ENCODE measurements at places on chromosomes 16 and 17.

GRCh38 chr17:77618731-77619130, 339.8 kb upstream of the TNRC6C start:
- no peak for DNase-seq

DNA sequence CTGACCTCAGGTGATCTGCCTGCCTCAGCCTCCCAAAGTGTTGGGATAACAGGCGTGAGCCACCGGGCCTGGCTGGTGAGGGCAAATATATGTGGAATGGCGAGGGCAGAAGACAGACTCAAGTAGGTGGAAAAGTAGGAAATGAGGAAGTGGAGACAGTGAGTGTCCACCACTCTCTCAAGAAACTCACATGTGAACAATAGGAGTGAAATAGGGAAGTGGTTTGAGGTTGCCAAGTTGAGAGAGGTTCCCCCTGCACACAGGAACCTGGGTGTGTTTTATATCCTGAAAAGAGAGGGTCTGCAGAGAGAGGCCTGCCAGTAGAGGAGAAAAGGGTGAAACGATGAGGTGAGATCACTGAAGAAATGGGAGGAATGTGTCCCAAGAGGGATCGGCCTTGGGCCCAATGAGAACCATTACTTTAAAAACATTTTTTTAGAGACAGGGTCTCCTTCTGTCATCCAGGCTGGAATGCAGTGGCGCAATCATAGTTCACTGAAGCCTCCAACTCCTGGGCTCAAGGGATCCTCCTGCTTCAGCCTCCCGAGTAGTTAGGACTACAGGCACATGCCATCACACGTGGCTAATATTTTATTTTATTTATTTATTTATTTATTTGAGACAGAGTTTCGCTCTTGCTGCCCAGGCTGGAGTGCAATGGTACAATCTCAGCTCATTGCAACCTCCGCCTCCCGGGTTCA, 17.1 kb upstream of the CORO1A start:
- DNase-seq, result no peak

- DNase-seq, result no peak
Observed at GRCh38 chr17:55395803-55396505, 25.7 kb downstream of the MMD start.

DNA sequence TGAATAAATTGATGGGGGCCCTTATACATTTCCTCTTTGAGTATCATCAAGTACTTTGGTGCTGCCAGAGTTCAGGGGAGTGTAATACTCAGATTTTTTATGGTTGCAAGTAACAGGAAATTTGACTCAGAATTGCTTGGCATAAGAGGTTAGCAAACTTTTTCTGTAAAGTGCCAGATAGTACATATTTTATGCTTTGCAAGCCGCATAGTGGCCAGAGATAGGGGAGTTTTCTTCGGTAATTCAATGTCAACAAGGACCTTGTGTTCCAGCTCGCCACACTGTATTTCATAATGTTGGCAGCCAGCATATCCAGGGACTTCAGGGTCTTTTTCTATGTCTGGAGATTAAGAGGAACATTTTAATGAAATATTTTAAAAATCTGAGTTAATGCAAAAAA, 51.0 kb upstream of the MARCHF10 start:
- DNase-seq, result no peak

DNA sequence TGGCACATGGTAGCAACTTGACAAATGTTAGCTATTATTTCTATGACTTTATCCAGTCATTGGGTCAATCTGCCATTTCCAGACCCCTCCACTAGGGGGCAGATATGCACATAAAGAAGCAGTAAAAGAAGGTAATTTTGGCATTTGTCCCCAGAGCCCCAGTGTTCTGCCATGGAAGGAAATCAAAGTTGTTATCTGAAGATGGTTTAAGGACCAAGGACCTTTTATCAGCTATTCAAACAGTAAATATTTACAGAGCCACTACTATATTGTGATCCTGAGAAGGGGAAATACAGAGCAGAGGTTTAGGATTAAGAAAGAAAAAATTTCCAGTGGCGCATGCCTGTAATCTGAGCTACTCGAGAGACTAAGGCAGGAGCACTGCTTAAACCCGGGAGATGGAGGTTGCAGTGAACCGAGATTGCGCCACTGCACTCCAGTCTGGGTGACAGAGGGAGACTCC, 20.0 kb downstream of the TRAF4 start:
- DNase-seq, result peak; percentile 57

DNA sequence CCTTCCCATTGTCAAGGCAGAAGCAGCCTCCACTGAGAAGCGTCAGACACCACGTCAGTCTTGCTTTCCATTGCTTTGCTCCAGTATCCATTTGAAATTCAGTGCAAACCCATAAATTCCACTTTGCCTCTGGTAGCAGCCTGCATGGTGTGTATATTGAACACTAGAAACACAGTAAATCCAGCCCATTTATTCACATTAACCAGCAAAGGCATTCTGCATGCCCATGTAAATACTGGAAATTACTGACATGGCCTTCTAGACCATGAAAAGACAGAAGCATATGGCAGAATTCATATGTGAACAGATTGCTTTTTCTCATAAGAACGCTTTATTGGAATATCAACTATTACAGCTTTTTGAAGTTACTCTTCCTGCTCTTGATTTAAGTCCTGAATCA, 595.0 kb downstream of the WWOX start:
- no peak for DNase-seq

- DNase-seq, result no peak
Observed at GRCh38 chr17:65355246-65355645, 206.2 kb downstream of the AXIN2 start.

DNA sequence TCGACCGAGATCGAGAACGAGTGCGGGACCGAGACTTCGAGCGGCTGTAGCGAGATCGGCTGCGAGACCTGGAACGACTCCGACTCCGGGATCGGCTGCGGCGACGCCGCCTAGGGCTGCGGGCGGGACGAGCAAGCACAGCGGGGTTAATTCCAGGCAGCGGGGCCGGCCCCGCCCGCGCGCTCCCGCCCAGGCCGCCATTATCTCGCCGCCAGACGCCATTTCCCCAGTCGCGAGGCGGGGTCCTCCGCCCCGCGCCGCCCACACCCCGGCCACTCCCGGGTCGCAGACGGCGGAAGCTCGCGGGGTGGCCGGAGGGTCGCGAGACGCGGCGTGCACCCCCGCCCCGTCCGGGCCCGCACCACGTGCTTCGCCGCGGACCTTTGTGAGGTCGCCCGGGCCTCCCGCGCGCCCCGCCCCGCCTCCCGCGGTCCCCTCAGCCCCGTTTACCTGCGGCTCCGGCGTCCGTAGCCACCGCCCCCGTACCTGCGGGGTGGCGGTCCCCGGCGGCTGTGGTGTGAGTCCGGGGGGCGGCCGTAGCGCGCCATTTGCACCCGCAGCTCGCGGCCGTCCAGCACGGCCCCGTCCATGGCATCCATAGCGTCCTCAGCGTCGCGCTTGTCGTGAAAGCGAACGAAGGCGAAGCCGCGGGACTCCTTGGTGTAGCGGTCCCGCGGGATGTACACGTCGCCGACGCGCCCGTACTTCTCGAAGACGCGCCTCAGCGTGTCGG, 616 bp downstream of the SRSF2 start:
- no peak for DNase-seq

DNA sequence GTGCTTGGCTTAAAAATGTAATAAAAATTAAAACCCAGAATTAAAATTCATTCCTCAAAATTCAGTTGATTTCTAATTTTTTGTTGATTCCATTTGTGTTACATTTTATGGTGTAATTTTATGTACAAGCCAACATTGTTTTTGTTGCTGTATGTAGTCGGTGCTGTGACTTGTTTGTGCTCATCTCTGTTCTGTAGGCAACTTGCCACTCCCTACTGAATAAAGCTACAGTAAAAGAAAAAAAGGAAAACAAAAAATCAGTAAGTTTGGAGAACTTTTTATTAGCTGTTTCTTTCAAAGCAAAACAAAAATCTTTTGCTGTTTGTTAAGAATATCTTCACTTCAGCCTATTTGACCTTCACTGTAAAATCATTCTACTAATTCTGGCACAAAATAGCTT, 44.3 kb downstream of the OMG start:
- DNase-seq, result no peak

GRCh38 chr17:40113907-40114245, 7.9 kb upstream of the MSL1 start:
- no peak for DNase-seq

DNA sequence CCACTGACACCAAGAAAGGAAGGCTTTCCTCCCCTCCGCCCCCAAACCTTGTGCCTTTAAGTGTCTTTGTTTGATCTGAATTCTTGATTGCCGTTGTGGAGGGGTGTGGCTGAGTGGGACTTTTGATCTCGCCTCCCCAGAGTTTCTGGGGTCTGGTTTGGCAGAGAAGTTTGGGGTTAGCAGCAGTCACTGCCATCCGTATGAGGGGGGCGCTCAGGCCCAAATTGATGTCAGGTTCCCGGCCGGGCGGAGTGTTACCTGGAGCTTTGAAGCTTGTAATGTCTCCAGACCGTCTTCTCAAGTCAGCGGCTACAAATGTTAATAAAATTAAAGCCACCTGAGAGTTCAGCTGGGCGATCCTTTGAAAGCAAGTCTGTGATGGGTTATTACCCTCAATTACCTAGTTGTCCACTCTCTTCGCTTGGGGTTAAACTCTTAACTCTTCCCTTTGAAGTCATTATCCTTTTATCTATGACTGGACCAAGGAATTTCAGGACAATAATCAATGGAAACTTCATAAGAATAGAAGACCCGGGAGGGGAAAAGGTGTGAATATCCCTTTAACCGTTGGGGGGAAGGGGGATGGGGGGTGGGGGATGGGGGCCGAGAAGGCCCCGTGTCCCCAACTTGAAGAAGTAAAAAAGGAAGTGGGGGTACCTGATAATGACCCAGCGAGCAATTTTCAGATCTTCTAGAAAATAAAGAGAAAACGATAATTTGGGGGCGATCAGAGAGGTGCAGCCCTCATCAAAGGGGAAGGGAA, 31.8 kb upstream of the AXIN2 start:
- DNase-seq, result no peak

DNA sequence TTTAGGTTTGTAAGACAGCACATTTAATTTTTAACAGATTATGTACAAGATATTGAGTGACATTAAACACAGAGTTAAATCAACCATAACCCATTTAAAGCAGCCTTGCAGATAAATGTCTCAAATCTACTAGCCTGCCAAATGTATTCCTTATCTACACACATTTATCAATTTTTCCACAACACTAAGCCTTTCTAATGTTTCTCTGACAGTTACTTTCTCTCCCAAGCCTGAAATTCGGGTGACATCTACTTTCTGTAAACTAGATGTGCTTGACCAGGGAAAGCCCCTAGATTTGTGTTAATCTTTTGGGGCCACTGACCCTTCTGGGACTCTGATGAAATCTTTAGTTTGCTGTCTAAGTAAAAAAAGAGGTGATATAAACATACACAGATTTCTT, 69.0 kb downstream of the CDH13 start:
- no peak for DNase-seq

GRCh38 chr17:67959510-67959909, 36.8 kb downstream of the C17orf58 start:
- no peak for DNase-seq

DNA sequence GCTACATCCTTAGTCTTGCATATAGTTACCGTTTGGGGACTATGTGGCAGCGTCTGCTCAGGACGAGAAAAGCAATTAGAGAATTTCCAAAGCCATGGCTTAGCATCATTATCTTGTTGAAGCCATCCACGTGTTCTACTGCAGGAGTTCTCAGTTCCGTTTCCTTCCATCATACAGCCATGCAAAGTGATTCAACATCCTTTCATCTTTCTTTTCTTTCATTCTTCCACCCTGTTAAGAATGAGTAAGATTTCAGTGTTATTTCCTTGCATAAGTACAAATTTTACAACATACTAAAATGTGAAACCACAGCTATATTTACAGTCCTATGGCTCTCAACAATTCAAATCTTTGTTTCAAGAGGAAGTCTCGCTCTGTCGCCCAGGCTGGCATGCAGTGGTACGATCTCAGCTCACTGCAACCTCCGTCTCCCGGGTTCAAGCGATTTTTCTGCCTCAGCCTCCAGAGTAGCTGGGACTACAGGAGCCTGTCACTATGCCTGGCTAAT, 3.8 kb downstream of the MARF1 start:
- no peak for DNase-seq

DNA sequence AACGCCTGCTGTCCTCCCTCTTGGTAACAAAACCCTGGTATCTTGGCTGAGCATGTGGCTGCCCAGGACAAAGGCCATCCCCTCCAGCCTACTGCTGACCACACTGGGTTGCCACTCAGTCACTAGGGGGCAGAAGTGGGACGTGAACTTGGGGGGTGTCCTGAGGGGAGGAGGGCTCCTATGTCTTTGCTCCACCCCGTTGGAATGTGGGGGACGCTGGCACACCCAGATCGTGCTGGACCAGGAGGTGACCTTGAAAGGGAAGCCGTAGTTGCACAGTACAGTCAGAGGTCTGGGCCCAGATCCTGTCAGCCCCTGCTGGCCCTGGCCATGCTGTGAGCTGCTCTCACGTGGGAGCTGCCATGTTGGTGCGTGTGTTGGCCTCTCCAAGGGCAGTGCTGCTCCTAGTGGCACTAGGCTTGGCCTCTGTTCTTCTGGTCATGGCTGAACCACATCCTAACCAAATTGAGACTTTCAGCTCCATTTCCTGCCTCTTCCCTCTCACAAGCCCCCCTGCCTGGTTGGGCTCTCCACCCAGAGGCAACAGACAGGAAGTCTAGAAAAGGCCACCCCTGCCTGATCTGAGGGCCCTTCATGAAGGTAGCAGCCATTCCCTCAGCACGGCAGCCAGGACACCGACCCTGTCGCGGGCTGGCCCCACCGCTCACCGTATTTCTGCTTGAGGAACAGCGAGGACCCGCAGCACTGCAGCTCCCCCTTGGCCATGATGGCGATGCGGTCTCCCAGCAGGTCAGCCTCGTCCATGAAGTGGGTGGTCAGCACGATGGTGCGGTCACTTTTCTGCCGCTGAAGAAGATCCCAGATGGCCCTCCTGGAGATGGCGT, 29.0 kb upstream of the RNPS1 start:
- no peak for DNase-seq

GRCh38 chr17:50834429-50835300, 721 bp upstream of the WFIKKN2 start:
- DNase-seq, result no peak

DNA sequence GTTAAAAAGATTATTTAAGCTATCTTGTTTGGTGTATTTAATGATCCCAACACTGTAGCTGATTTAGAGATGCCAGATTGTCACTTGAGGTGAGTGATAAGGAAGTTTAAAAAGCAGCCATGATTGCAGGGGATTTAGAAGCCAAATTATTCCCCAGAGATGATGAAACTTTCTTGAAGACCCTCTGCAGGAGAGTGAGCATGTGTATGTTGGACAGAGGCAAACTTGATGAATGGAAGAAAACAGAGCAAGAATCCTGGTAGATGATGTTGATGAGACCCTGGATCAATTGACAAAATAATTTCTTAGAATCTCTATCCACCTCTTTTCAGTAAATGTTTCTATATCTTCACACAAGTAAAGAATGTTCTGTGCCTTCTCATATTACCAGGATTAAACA, 14.4 kb upstream of the ADAMTS18 start:
- DNase-seq, result no peak

- no peak for DNase-seq
Observed at GRCh38 chr17:79609673-79610645, 892 bp downstream of the RBFOX3 start.

All from activated CD8-positive, alpha-beta memory T cell treated with anti-CD3 and anti-CD28 coated beads for 48 hours (primary cell).